ENCODE measurements at places on chromosomes 2 and 18. TPM values are rescaled to one million over a fixed set of nuclear protein-coding genes. Genes with fewer than 3 reads are reported as not detected.

- no peak for DNase-seq
These were observed 608.8 kb downstream of the LRP1B start for GRCh38 chr2:141522048-141522447.

The SLC30A3 gene
- total RNA-seq, result not detected

GRCh38 chr18:23062011-23062410, 73.3 kb upstream of the CABLES1 start:
- no peak for DNase-seq

The ATG16L1 gene
- total RNA-seq, result 44.1 TPM

GRCh38 chr2:19746611-19747309, 155.0 kb downstream of the TTC32 start:
- DNase-seq, result no peak

GRCh38 chr2:70732766-70733645, 35.0 kb downstream of the ADD2 start:
- no peak for DNase-seq

The SLC14A1 gene
- total RNA-seq, result not detected

DNA sequence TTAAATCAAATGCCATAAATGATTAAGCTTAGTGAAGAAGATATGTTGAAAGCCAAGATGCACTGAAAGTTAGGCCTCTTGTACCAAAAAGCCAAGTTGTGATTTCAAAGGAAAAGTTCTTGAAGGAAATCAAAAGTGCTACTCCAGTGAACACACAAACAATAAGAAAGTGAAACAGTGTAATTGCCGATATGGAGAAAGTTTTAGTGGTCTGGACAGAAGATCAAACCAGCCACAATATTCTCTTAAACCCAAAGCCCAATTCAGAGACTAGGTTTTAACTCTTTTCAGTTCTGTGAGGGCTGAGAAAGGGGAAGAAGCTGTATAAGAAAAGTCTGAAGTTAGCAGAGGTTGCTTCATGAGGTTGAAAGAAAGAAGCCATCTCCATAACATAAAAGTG, 101.8 kb upstream of the RPE start:
- no peak for DNase-seq

The MAP3K19 gene
- not detected for total RNA-seq

The VIL1 gene
- not detected for total RNA-seq

GRCh38 chr2:54581326-54582039, 125.4 kb downstream of the SPTBN1 start:
- no peak for DNase-seq

The SEH1L gene
- total RNA-seq, result 41.1 TPM

DNA sequence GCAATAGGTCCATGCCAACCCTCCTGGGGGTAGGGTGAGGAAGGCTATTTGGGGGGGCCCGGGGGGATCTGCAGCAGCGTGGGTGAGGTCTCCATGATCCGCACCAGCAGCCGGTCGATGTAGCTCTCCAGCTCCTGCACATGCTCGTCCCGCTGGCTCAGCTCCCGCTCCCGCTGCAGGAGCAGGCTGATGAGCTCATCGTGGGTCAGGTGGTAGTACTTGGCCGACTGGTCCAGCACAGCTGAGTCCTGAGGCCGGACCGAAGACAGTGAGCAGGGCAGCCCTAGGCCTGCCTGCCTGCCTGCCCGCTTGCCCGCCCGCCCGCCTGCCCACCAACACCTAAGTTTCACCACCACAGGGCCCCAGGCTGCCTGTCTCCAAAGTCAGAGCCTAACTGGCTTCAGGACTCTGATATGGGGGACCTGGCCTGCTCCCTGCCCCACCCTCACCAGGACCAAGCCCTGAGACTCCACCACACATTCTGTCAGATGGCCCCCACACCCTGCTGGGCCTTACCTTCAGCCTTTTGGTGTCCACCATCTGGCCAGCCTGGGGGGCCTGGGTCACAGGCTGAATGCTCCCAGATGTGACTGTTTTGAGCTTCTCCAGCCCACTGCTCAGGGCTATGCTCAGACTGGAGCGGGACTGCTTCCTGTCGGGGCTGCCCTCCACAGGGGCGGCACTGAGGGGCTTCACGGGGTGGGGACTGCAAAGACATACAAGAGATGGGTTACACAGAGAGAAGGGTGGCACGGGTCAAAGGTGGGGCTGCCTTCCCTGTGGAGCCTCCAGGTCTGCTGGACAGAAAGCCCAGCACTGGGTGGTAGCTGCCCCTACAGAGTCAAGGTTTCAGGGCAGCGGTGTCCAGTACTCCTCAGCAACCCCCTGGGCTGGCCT, 4.2 kb upstream of the SFXN5 start:
- peak; percentile 47 for DNase-seq

GRCh38 chr2:27771202-27771547, 344 bp upstream of the MRPL33 start:
- DNase-seq, result no peak

DNA sequence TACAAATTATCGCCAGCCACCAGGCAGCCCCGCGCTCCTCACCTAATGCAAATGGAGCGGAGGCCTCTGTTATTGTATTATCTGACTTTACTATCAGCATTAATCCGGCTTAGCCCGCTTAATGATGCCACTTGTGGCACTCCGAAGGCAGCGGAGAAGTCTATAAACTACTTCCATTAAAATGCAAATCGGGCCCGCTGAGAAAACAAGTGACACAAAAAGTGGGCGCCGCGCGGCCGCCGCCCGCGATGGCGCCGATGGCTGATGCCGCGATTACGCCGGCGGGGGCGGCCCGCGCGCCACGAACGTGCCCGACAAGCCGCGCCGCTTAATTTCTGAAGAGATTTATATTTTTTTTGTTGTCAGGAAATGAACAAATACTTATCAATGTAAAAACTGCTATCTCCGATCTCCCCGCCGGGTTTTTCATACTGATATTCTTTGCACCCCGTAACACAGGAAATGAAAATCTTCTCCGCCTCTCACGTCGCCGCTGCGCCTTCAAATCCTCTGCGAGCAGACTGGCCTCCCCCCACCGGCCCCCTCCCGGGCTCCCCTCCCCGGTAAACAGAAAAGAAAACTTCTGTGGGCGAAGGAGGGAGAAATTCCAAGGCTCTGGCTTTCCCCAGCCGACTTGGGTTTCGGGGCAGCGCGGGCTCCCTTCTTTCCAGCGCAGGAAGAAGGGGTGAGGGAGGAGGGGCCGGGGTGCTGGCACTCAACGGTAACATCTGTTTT, 221.8 kb downstream of the INSIG2 start:
- DNase-seq, result peak; percentile 15

The LOXL3 gene
- 5.0 TPM for total RNA-seq

The TBR1 gene
- total RNA-seq, result not detected

DNA sequence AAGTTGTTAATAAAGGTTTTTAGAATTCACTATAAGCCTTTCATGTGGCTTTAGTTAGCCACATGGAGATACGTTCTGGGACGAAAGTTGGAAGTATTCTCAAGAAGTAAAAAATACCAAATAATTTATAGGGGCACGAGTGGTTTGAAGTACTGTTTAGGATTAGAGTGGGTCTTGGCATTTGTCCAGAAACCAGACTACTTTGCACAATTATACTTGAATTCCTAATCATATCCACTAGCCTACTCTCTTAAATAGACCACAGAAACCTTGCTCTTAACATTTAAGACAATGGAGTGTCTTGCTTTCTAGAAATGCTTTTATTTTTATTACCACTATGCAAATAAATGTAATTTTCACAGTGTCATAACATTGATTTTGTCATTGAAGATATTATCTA, 44.6 kb downstream of the UBE2E3 start:
- no peak for DNase-seq

DNA sequence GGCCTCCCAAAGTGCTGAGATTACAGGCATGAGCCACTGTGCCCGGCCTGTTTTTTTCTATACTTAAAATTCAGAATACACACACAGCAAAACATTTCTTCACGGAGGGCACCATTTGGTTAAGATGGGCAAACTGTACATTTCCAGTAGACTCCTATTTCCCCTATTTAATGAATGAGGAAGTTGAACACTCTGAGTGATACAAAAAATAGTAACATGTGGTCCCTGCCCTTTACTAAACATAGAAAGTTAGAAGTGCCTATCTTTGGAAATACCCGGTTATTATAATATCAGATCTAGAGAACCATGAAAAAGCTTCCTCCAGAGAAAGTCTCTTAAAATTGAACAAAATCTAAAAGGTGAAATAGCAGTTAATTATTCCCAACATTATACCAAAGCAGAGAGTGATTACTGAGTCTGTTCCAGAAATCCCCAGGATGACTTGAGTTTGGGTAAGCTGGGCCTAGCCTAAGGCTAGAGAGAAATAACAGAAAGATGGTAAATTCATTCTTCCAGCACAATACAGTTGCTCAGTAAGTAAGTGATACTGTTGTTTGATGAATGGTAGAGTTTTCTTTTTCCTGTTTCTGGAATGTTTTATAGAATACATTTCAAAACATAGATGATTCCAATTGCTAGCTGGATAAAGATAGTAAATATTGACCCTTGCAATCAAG, 23.3 kb upstream of the RMC1 start:
- DNase-seq, result no peak

The GPR35 gene
- 8.2 TPM for total RNA-seq

DNA sequence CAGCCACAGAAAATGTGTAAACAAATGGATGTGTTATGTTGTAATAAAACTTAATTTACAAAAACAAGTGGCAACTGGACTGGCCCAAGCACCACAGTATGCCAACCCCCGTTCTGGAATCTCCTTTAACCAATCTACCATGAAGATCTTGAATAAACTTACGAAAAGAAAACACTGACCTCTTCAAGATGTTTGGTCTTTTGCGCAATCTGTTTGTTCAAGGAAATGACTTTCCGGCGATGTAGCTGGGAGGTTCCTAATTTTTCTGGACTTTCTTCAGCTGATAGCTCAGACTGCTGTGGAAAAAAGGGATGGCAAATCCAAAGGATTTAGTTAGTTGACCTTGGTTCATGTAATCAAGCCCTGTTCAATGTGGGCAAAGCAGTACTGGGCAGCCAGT, 55.7 kb downstream of the CCDC93 start:
- no peak for DNase-seq

DNA sequence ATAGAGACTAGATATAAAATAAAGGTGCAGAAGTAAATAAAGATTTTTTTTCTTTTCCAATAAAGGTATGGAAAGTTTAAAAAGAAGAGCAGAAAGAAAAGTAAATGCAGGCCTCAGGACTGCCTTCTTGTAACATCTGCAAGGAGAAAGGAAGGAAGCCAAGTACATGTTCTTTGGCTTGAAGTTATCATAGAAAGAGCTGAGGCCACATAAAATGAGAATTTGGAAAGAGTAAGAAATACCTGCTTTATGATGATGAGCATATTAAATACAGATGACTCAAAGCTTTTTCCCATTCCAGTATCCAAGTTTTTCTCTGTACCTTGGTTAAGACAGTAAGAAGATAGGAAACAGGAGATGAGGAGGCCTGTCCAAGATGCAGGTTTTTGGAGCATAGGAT, 25.3 kb upstream of the UBE2E3 start:
- DNase-seq, result no peak

GRCh38 chr2:145688156-145688555, 1168.2 kb upstream of the ZEB2 start:
- no peak for DNase-seq

The LYPD6B gene
- total RNA-seq, result not detected

The ARHGAP25 gene
- total RNA-seq, result 5.9 TPM

DNA sequence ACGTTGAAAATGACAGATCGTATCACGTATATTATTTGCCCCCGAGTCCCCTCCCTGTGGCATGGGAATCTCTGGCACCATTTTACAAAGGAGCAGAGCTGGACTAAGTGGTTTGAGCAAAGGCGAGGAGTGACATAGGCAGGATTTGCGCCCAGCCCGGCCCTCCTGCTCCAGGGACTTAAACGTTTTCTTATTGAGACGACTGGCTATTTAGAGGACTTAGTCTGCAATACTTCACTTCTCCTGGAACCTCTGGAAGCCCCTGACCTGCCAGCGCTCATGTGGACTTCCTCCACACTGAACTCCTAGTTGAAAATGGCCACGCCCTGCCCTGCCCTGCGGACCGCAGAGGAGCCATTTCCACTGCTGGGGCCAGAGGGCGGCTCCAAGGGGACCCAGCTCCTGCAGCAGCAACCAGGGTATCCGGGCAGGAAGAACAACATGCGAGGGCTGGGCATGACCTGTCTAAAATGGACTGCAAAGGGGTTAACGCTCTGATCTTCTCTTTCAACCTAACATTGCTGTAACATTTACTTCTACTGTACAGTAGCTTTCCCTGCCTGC, 690.7 kb downstream of the LRP1B start:
- no peak for DNase-seq

The SNTG2 gene
- 39.8 TPM for total RNA-seq

DNA sequence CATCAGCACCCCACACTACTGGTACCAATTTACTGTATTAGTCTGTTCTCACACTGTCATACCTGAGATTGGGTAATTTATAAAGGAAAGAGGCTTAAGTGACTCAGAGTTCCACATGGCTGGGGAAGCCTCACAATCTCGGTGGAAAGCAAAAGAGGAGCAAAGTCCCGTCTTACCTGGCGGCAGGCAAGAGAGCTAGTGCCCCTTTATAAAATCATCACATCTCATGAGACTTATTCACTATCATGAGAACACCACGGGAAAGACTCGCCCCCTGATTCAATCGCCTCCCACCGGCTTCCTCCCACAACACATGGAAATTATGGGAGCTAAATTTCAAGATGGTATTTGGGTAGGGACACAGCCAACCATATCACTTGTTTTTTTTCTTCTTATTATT, 717.2 kb downstream of the TRIB2 start:
- DNase-seq, result no peak

GRCh38 chr18:73826098-73826497, 321.5 kb downstream of the FBXO15 start:
- no peak for DNase-seq

- DNase-seq, result no peak
These were observed 16.3 kb downstream of the IGFBP5 start for GRCh38 chr2:216678813-216679657.
